ENCODE measurements at places on chromosomes 6 and 20. TPM values are rescaled to one million over a fixed set of nuclear protein-coding genes. Genes with fewer than 3 reads are reported as not detected.

Gene CCNC
- total RNA-seq = 67.5 TPM

Gene ANKRD66
- 0.65 TPM for total RNA-seq

Gene PNLDC1
- not detected for total RNA-seq

Gene C20orf204
- 1.1 TPM for total RNA-seq

Gene PAK5
- 20.4 TPM for total RNA-seq

Gene BHLHE23
- total RNA-seq = 0.52 TPM

Gene MLN
- total RNA-seq = not detected

Gene UFL1
- 23.3 TPM for total RNA-seq

Gene SYTL3
- 0.52 TPM for total RNA-seq

Gene CPNE5
- total RNA-seq = 2.0 TPM

DNA sequence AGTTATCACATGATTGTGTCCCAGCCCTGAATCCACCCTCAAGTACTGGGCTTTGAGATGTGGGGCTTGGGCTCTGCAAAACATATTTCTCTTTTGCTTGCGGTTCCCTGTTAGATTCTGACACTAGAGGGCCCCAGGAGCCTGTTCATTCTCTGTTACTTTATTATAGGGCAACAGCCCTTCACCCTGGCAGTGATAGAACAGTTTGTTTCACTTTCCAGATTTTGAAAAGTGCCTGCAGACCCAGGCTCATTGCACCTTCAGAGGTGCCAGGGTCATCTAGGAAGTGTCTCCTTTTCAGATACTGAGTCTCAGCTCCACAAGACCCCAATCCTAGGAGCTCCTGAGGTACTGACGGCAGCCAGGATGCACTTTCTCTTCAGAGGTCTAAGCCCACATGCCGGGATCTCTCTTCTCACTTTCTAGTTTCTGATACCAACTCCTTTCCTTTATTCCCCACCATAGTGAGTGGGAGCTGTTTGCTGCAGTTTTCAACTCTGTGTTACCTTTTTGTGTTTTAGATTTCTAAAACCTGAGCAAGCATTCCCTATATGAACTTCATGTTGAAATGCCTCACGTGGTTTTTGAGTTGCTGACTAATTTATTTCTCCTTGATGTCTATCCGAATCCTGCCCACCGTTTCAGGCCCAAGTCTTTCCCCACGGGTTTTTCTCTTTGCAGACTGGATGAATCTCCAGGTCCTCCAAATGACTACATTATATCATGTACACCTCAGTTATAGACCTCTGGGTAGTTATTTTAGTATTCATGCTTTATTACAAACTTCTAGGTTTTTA is 10.9 kb downstream of the ABT1 start:
- ATAC-seq = peak; percentile 89

- ATAC-seq = peak; percentile 58
These were observed 664 bp upstream of the BAG6 start for GRCh38 chr6:31652925-31653724.

DNA sequence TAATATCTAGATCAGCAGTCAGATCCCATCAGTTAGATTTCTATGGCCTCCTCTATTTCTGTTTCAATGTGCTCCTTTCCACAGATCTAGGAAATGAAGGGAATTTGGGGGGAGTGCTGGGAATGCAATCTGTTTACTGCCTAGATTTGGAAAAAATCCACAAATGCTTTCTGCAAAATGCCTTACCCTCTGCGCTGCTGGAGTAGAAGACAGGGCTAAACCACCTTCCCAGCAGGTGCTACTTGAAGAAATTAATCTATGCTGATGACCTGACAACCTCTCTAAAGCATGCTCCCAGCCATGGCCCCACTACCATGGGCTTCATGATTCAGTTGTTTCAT is 46.2 kb downstream of the LY86 start:
- no peak for ATAC-seq

DNA sequence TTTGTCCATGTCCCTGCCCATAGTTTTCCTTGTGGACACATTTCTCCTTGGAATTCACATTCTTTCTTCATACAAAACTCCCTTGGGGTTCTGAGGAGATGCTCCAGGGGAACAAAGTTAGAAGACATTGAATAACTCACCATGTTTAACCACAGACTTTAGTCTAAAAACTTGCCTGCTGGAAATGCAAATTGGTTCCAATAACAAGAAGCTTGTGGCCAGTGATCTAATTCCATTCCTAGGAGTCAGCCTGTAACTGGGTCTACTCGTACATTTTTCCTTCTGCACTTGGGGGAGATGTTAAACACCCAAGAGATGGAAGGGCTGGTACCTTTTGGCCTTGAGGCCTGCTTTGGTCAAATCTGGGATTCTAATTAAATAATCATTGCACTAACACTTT is 60.2 kb downstream of the SCML4 start:
- ATAC-seq = no peak

DNA sequence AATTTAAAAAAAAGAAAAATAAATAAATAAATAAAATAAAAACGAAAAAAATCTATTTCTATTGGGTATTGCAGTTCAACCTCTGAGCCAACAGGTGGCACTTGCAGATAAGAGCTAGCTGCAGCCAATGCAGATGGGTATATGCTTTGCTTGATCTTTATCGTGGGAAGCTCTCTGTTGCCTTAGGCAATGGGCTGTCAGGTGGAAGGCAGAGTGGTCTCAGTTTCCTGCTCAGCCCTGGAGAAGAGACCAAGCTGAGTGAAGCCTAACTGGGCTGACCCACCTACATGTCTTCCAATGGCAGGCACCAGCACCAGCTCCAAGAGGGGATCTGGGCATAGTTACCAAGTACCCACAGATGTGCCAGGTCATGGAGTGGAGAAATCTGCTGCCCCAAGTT is 95.0 kb downstream of the AK9 start:
- ATAC-seq = no peak

GRCh38 chr20:57609086-57609841 is 11.0 kb downstream of the ZBP1 start:
- no peak for ATAC-seq

DNA sequence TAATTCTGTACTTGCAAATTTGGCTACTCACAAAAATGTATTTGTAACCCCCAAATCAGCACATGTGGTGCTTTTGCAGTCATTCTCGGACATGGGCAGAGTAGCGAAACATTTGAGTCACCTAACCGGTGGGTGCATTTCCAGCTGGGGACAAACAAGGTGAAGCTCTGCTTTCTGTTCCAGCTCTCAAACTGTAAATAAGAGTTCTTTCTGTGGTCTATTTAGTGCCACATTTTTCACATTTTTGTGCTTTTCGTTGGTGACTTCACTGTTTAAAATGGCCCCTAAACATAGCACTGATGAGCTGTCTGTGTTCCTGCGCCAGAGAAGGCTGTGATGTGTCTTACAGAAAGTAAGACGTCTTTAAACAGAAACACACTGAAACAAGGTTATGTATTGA is 244.5 kb downstream of the CDC5L start:
- ATAC-seq = no peak

- ATAC-seq = peak; percentile 55
These were observed 42.0 kb upstream of the PLCG1 start for GRCh38 chr20:41095110-41095969.

DNA sequence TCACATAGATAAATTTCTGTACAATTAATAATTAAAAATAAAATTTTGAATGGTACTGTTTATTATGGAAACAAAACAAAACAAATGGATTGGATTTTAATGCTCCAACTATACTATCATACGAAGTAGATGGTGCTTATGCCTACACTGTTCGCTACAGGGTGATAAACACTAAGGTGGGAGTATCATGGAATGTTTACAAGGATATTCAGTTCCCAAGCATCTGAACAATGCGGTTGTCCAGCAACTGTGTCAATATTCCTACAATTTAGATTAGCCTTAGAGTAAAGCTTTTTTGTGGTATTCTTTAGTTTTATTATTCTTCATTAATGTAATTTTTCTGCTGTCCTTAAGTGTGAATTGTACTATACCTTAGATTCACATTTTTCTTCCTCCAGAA is 105.1 kb downstream of the MMS22L start:
- no peak for ATAC-seq

DNA sequence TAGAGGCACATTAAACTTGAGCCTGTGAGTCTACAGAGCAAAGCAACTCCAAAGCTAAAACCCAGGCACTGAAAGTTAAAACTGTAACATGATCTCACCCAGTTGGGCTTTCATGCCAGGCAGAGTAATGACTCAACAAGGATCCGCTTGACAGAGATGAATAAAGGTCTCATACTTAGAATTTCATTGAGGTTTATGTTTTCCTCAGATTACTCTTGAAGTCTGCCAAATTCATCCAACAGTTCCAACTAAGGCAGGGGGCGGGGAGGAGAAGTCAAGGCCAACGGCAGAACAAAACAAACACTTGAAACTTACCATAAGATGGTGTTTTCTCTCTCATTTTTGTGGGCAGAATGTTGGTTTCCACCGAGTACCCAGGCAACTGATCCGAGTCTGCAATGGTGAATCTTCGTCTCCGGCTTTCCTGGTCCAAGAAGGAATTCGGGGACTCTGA is 54.0 kb upstream of the IPCEF1 start:
- peak; percentile 98 for ATAC-seq

DNA sequence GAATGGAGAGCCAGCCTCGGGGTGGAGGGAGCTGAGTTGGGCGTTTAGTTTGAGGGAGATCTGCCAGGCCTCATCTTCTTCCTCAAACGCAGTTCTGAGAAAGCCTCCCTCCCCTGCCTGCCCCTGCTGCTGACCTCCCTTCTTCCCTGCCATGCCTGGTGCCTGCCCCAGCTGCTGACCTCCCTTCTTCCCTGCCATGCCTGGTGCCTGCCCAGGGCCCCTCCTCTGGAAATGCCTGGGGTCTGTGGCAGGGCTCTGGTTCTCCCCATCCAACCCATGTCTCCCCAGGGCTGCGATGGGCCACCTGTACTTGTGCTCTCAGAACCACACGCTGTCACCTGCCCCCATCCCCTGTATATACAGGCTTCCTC is 114.6 kb downstream of the VEGFA start:
- ATAC-seq = no peak

DNA sequence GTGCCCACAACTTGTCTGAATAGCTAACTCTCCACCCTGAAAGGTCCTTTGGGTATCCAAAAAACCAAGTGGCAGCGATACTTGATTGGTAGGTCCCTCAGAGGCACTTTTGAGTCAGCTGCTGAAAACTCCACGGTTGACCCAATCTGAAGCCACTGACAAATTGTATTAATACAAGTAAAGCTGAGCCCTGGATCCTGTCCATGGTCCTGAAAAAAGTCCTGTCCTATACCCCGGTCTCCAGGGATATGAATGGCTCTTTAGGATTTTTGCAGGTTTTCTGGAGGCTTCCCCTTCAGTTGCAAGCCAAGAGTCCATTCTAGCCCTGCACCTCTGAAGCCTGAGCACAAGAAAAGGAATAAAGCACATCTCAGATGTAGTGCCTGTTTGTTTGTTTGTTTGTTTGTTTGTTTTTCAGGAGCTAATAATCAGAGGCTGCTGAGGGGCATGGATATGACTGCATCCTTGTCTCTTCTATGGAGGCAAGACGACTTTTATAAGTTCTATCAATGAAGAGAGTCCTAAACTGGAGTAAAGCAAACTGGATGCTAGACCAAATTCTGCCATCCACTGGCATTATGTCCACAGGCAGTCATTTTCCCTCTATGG is 1.7 kb upstream of the SLC12A5 start:
- ATAC-seq = no peak

GRCh38 chr6:47073125-47074110 is 31.3 kb upstream of the ADGRF1 start:
- ATAC-seq = no peak

DNA sequence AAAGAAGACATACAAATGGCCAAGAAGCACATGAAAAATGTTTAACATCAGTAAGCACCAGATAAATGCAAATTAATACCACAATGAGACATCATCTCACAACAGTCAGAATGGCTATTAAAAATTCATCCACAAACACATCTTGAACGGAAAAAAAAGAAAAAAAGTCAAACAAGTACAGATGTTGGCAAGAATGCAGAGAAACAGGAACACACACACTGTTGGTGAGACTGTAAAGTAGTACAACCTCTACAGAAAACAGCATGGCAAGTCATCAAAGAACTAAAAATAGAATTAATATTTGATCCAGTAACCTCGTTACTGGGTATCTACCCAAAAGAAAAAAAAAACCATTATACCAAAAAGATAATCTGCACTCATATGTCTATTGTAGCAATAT is 6.5 kb downstream of the STX7 start:
- ATAC-seq = no peak

DNA sequence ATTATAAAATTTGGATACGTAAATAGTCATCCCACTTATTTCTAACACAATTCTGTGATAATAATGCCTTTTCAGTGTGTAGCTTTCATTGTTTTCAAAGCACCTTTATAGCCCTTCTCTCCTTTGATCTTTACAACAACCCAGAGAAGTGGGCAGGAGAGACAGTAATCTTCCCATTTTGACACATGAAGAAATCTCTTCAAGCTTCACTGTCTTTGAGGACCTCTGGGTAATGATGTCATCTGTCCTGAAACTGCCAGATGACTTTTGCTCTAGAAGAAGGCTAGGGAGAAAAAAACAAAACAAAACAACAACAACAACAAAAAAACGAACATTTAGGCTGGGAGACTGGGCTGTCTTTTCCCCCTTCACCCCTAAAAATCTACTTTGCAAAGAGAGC is 203.0 kb downstream of the KCNQ5 start:
- no peak for ATAC-seq

- ATAC-seq = no peak
These were observed 225.1 kb upstream of the FERMT1 start for GRCh38 chr20:6347916-6348315.

- peak; percentile 51 for ATAC-seq
These were observed 191.2 kb upstream of the PREP start for GRCh38 chr6:105593805-105594671.

DNA sequence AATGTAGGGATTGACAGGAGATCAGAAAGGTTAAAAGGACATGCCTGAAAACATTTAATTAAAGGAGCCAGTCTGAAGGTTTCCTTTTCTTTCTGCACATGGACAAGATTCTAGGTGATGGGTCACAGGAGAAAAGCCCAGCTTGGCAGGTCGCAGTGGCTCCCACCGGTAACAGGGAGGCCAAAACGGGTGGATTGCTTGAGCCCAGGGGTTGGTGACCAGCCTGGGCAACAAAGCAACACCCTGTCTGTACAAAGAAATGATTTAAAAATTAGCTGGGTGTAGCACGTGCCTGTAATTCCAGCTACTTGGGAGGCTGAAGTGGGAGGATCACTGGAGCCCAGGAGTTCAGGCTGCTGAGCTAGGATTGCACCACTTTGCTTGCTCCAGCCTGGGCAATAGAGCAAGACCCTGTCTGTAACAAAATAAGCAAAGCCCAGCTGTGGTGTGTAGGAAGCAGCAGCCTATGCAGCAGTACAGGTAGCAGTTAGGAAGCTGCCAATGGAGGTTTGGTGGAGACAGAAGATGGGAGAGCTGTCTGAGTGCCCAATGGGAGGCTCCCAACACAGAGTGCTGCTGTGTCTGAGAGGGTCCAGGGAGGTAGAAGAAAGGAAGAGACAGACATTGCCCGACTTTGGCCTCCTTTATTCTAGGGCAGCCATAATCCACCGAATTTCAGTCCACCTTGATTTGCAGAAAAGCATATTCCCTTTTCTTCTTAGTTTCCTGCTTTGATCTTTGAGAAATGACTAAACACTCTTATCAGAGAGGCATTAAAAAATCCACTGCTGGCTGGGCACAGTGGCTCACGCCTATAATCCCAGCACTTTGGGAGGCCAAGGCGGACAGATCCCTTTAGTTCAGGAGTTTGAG is 7.1 kb upstream of the AP5S1 start:
- ATAC-seq = no peak

- ATAC-seq = no peak
These were observed 16.4 kb downstream of the PRSS16 start for GRCh38 chr6:27263886-27264285.
